ENCODE measurements at places on chromosomes 6 and 20. TPM values are rescaled to one million over a fixed set of nuclear protein-coding genes. Genes with fewer than 3 reads are reported as not detected.

- DNase-seq = no peak
These were observed 105.7 kb upstream of the LAMP5 start for GRCh38 chr20:9408422-9409300.

CCN5 gene
- total RNA-seq = 0.18 TPM

DNA sequence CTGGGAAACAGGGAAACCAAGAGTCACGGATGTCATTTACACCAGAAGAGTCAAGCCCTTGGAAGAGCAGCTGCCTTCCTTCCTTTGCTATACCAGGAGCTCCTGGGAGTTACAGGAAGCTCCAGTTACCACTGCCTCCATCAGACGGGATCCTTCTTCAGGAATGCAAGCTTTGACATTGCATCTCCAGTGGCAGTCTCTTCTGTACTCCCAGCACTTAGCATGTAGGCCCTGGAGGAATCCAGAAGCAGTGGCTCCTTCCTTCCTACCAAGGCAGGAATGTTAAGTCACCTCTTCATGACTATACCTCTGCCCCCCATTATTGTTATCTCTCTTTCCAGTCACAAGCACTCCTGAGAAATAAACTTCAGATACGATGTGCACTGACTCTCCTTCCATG, 836.0 kb downstream of the MAFB start:
- no peak for DNase-seq

PRR18 gene
- 0.22 TPM for total RNA-seq

DNA sequence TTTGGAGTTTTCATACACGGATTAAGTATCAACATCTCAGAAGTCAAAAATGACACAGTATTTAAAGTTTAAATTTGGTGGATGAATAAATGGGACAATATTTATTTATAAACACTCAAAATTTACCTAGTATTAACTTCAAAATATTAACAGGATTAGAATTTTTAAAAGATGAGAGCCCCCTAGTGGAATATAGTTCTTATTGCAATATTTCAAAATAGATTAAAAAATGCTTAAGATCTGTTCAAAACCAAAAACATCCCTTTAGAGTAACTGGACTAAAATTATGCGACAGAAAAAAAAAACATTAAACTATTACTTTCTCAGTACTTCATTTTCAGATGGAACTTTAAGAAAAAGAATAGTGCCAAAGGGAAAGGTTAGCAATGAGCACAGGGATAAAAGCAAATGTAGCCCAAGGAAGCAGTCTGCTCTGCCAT, 56.6 kb downstream of the SNX14 start:
- peak; percentile 18 for DNase-seq

CDH26 gene
- total RNA-seq = 0.40 TPM

- no peak for DNase-seq
These were observed 2.4 kb upstream of the PPP1R3G start for GRCh38 chr6:5082487-5083306.

IFT52 gene
- 30.7 TPM for total RNA-seq

- DNase-seq = no peak
These were observed 44.8 kb downstream of the MAP3K5 start for GRCh38 chr6:136747507-136747906.

- DNase-seq = no peak
These were observed 20.8 kb upstream of the TNFAIP3 start for GRCh38 chr6:137846274-137846673.

DNA sequence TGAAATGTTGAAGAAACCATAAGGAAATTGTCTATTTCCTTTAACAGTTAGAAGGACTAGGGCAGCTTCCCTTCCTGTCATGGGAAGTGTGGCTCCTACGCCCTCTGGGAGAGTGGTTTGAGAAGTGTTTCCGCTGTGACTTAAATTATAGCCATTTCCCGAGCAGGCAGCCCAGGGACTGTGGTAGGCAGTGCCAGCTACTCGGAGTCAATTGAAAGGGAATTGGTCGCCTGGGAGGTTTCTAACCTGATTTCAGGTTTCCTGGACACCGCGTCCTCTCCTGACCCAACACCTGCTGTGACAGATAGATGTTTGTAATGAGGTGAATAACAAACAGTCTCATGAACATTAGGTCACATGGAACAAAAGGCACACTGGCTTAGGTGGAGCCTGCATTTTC, 256.1 kb upstream of the PLCB4 start:
- peak; percentile 23 for DNase-seq

RALGAPB gene
- 16.4 TPM for total RNA-seq

DDX43 gene
- total RNA-seq = 0.35 TPM

HTR1E gene
- not detected for total RNA-seq

TINAG gene
- 0.04 TPM for total RNA-seq

DNA sequence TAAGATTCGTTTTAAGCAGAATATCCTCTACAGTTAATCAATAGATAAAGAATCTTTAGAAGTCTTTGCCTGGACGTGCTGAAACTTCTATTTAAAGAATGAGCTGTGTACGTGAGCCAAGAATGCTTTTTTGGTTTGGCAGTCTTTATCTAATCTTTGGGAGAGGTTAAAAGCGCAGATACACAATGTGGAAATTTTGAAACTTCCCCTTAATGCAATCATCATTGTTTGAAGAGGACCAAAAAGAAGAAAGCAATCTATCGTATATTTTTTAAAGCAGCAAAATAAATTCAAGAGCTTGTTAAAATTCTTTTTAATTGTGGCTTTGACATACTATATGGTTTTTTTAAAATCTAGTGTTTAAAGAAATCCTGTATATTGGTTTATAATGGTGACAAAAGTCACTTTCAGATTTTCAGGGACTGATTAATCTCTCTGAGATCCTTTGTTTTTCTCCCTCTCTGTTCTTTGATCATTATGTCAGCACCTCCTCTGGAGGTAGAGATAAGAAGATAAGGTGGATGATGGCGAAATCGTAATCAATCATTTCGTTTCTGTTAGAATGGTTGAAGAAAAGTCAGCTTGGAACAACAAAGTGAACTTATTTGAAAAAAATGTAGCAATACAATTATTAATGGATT, 92.1 kb upstream of the FAM184A start:
- DNase-seq = peak; percentile 77

SLC44A4 gene
- 0.18 TPM for total RNA-seq

- no peak for DNase-seq
These were observed 113.5 kb downstream of the SLC35B3 start for GRCh38 chr6:8321671-8322404.

GRCh38 chr6:132853059-132853458, 38.7 kb downstream of the RPS12 start:
- DNase-seq = no peak
